ENCODE measurements at places on chromosomes 2 and 18.

- DNase-seq = peak; percentile 68
Measured at GRCh38 chr2:201971531-201972228, 62.0 kb upstream of the FZD7 start.

DNA sequence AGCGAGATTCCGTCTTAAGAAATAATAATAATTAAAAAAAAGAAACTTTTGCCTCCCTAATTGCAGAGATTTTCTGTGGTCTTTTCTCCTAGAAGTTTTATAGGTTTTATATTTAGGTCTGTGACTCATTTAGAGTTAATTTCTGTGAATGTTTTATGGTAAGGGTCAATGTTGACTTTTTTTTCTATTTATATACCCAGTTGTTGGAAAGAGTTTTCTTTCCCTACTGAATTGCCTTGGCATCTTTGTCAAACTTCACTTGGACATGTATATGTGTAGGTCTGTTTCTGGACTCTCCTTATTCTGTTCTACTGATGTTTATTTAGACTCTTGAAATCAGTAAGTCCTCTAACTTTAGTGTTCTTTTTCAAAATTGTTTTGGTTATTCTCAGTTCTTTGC, 5.5 kb downstream of the ZNF512 start:
- no peak for DNase-seq

GRCh38 chr2:201383136-201383535, 26.0 kb upstream of the FLACC1 start:
- no peak for DNase-seq

DNA sequence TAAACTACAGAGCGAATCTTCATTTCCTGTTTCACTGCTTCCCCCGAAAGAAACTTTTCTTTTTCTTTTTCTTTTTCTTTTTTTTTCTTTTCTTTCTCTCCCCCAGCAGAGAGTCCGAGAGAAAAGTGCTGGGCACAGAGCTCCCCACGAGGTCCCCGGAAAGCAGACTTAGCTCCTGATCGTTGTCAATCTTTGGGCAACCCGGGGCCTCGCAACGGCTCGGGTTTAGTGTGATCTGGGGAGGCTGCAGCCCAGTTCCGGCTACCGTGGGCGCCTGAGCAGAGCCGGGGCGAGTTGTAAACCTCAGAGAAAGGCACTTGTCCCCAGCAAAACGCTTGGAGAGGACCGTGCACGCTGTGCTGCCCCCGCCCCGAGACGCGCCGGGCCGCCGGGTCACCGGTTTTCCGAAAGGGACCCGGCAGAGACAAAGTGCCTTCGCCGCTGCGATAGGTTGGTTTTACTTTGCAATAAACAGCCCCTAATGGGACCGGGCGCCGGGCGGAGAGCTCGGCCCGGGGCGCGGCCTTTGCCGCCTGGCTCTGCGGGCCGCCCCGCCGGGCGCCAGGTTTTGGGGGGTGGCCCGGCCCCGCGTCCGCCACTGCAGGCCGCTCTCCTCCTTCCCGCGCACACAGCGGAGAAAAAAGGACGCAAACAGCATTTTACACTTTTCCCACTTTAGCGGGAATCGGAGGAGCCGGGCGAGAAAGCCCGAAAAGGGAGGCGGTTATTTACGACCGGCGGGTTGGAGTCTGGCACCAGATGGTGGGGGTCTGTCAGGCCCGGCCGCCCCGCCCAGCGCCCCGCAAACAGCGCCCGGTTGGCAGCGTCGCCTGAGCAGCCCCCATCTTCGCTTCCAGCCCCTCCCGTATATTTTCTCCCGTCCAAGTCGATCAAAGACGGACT, 136.0 kb downstream of the INSIG2 start:
- peak; percentile 78 for DNase-seq

- no peak for DNase-seq
Measured at GRCh38 chr2:27907547-27907946, 17.0 kb downstream of the BABAM2 start.

DNA sequence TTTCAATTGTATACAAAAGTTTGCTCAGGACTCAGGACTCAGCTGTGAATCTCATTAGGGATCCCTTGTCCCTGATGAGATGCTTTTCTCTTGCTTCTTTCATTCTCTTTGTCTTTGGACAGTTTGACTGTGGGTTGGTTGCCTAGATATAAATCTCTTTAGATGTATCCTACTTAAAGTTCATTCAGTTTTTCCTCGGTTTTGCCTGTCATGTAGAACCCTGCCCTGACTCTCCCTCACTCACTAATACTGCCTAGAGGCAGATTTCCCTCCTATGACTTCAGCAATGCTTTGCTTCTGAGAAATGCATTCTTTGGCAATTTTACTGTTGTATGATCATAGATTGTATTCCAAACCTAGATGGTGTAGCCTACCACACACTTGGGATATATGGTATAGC, 421.4 kb upstream of the TCF4 start:
- no peak for DNase-seq

DNA sequence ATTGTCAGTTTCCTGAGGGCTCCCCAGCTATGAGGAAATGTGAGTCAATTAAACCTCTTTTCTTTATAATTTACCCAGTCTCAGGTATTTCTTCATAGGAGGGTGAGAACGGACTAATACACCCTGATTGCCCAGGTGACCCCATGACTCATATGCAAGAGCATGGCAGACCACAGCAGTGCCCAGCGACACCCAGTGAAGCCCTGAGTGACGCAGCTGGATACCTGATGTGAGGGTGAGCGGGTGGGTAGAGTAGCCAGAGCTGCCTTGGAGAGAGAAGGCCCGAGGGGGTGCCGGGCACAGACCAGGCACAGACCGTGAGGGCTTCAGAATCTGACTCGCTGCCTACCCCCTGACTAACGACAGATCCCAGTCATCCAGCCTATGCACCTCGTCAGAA, 15.4 kb downstream of the ALPG start:
- no peak for DNase-seq

- no peak for DNase-seq
Measured at GRCh38 chr2:69559442-69560146, 83.9 kb downstream of the AAK1 start.

DNA sequence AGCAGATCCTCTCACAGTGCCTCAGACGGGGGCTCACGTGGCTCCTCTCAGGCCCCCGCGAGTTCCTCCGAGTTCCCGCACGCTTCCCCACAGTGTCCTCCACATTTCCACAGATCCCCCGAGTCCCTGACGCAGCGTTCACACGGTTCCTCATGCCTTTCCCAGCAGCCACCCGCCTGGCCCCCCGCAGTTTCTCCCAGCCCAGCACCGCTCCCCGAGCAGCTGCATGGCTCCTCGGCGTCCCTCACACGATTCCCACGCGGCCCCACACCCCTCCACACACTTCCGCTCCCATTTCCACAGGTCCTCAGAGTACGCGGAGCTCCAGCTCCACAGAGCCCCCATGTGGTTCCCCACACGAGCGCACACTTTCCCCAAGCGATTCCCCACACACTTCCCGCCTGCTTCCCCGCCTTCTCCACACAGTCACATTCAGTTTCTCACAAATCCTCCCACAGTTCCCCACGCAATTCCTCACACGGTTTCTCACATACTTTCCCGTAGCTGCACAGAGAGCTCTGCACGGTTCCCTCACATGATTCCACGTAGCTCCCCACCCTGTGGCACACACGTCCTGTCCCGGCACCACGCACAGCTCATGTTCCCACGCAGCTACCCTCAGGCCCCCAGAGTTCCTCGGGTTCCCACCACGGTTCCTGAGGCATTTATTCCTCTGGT, 39.9 kb downstream of the KIF1A start:
- peak; percentile 54 for DNase-seq

- no peak for DNase-seq
Measured at GRCh38 chr2:198630384-198630783, 826.0 kb downstream of the PLCL1 start.

DNA sequence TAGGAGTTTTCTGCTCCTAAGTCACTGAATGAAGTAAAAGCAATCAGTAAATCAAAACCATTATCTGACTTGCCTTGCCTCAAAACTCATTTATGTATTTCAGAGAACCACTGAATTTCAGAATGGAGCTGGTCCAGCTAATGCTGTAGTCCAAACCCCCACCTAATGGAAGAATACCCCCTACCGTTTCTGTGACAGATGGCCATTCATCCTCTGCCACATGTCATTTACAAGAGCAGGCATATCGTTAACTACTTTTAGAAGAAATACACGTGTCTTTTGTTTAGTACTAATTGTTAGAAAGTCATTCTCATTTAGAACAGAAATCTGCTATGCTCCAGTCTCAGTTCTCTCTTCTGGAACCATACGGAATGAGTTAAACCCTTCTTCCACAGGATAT, 12.8 kb upstream of the GALNT5 start:
- DNase-seq = no peak

- no peak for DNase-seq
Measured at GRCh38 chr18:74414953-74415515, 42.1 kb downstream of the DIPK1C start.

- DNase-seq = no peak
Measured at GRCh38 chr2:2704428-2705090, 373.5 kb upstream of the MYT1L start.

GRCh38 chr2:119174216-119174992, 15.9 kb upstream of the C1QL2 start:
- no peak for DNase-seq

GRCh38 chr2:33321236-33321771, 155.1 kb upstream of the RASGRP3 start:
- peak; percentile 68 for DNase-seq

DNA sequence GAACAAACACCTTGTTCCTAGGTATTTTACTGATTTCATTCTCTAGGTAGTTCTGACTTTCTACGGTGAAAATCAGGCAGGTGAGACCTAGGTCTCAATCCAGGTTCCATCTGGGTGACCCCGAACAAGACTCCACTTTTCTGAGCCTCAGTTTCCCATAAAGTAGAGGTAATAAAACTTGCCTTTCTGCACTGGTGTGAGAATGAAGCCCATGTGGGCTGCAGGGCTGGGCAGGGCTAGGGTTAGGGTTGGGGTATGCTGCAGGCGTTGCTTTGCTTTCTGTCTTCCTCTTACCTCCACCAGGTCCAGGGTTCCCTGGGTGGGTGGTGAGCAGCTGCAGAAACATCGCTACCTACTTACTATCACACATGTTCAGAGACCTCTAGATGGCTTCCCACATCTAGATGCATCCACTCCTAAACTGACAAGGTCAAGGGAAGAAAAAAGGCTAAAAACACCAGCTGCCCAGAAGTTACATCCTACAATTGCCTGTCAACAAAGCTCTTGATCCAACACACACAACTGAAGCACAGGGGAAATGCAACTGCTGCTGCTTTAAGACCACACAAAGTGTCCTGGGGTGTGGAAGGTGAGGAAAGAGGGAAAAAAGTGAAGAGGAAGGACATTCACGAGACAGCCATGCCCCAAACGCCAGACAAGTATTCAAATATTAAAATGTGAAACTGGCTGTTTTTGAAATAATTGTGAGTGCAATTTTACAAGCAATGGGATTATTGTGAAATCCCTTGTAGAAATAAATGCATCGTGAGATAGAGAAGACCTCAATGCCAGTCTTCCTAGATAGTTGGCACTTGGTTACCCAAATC, 23.5 kb downstream of the MBP start:
- no peak for DNase-seq

DNA sequence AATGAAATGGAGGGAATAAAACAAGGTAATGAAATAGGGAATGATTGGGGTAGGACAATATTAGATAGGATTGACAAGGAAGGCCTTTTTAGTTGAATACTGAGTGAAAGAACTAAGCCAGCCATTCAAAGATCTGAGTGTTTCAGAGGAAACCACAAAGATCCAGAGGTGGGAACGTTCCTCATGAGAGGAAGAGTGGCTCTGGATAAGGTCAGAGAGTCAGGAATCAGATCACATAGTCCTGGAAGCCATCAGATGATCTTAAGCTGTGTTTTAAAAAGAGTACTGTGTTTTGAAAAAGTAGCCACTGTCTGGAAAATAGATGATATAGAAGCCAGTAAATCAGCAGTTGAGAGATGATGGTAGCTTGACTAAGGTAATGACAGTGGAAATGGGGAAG, 11.8 kb downstream of the TTLL4 start:
- no peak for DNase-seq

- DNase-seq = no peak
Measured at GRCh38 chr18:50138181-50139064, 56.5 kb downstream of the MYO5B start.

- DNase-seq = no peak
Measured at GRCh38 chr2:163479599-163479998, 256.2 kb downstream of the FIGN start.

- DNase-seq = no peak
Measured at GRCh38 chr2:50929661-50930060, 102.3 kb downstream of the NRXN1 start.

GRCh38 chr2:13335862-13336535, 619.3 kb downstream of the TRIB2 start:
- DNase-seq = no peak

DNA sequence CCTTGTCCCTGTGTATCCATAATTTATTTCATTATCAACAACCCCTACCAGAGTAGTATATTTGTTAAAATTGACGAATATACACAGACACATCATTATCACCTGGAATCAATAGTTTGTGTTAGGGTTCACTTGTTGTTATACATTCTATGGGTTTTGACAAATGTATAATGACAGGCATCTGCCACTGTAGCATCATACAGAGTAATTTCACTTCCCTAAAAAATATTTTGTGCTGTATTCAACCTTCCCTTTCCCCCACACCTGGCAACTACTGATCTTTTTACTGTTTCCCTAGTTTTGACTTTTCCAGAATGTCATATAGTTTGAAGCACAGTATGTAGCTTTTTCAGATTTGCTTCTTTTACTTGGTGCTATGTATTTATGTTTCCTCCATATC, 132.0 kb downstream of the ZNF804A start:
- DNase-seq = no peak

DNA sequence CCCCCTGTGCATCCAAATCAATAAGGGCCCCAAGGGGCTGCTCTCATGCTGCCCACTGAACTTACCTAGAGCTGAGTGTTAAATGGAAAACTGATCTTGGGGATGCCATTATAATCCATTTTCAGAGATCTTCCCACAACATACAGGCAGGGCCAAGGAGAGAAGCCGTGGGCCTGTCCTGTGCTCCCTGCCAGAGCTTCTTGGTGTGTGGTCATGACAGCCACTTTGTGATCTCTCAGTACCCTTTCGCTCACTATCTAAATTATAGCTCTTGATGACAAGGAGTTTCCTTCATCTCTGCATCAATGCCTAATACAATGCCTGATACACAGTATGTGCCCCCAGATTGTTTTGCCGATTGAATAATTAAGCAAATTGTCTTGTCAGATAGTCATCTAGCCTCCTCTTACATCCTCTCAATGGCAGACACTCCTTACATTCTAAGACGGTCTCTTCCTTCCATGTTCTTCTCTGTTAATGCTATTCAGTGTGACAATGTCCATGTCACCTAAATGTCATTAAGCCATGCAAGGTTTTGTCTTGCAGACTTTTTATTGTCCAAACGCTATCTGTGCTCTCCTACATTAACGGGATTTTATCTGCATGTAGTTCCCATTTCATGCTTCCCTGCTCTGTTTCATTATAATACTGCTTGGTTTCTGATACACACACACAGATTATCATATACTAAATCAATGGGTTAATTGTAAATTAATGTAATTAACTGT, 5.9 kb downstream of the CSRNP3 start:
- no peak for DNase-seq

GRCh38 chr2:181780657-181781056, 100.3 kb upstream of the NEUROD1 start:
- no peak for DNase-seq

GRCh38 chr2:148455791-148456190, 188.8 kb upstream of the EPC2 start:
- DNase-seq = no peak

Data from muscle of back (tissue), 13 donors.